ENCODE measurements at places on chromosomes 7 and 10.
A peak's percentile ranks its signal among the peaks of the same experiment; 100 is the strongest.

DNA sequence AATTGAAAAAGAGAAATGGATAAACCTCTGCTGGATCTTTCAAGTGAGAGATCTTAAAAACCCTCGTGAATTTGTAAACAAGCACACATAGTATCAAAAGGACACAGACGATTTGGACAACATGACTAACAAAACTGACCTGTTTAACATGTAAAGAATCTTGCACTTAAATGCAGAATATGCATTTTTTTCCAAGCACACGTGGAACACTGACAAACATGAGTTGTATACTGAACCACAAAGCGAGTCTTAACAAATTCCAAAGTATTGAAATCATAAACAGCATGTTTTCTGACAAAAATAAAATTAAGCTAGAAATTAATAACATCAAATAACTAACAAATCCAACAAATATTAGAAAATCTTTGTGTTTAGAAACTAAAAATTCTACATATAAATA is 65.0 kb upstream of the ZNF746 start:
- no peak for DNase-seq

- no peak for DNase-seq
Observed at GRCh38 chr10:61842755-61843497, 58.6 kb upstream of the ARID5B start.

DNA sequence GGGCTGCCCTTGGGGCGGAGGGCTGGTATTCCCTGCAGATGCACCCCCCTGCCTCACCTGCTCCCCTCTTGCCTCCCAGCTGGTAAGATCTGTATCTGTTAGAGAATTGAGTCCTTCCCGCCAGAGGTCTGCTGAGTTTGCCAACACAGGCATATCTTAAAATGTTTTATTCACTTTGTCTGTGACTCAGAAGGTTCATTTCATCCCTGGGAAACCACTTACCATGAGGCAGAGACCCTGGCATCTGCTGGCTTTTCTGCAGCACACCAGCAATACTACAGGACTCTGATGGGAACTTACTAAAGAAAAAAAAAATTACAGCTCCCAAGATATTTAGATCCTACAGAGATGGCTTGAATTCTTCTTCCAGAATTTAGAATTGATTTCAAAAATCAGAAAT is 131.3 kb downstream of the PLPP4 start:
- DNase-seq, result no peak

DNA sequence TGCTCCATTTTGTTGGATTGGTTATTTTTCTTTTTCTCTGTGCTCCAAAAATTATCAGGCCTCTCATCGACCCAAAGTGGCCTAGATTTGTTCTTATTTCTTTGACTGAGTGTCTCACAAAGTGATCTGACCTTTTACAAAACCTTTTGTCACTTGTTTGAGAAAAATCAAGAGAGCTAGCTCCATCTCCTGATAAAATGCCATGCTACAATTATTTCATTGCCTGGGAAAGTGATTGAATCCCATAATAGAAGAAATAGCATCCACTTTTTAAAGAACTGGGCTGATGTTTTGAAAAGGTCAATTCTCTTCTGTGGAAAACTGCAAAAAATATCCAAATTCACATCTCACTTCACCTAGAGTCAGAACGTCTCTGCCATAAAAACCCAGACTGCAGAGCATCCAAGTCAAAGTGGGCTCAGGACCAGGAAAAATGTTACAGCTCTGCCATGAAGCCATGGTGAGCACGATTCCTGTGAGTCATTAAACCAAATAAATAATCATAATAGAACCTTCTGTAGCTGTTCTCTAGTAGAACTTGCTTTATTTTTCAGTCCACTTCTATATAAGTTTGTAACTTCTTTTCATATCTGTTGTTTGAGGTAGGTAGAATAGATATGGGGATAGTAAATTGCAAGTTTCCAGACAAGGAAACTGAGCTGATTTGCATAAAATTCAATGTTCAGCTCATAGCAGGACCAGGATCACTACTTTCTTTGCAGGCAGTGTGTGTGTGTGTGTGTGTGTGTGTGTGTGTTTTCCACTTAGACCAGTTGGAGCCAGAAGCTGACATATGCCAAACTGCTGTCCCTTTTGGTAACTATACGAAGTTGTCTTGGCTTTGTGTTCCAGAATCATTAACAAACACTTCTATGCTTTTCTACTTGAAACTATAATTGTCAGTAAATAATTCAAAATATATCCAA is 632.5 kb upstream of the ANKRD30A start:
- no peak for DNase-seq

DNA sequence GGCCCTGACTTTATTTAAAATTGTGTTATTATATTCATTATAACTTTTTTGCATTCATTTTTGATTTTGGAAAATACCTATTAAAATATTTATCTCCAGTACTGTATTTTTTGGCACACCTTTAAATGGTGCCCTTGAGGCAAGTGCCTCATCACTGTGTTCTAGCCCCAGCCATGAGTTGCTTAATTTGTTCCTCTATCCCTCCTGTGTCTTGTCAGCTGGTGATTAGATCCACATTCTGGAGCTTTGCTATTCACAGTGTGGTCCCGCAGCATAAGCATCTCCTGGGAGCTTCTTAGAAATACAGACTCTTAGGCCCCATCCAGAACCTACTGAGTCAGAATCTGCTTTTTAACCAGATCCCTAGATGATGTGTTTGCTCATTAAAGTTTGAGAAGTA is 19.8 kb downstream of the AGK start:
- no peak for DNase-seq

DNA sequence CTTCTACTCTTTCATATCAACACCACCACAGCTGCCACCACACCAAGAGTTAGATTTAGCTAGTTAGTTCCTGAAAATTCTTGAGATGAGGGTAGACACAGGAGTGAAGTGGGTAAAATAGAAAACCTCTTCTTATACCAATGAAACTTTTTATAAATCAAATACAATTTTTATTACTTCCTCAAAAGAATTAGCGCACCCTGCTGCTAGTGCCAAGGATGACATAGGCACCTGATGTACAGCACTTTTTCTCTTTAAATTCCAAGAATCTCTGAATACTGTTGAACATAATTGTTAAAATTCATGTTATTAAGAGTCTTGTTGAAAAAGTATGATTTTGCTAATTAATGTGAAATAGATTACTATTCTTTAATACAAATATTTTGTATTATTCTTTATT is 11.4 kb downstream of the ZWINT start:
- no peak for DNase-seq

DNA sequence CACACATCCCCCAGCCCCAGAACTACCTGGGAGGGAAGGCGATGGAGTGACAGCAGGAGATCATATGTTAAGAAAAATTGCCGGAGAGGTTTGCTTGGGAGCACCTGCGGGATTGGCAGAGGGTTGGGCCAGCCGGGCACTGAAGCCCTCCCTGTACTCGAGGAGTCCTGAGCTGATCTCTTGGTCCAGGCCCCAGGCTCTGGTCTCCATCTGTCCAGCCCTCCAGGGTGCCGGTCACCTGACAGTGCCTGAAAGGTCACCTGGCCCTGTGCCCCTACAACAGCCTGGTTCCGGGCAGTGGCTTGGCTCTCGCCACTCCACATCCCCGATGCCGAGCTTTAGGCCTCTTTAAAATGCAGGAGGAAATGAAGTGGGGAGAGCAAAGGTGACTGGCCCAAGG is 47.3 kb upstream of the PCBD1 start:
- DNase-seq, result no peak

DNA sequence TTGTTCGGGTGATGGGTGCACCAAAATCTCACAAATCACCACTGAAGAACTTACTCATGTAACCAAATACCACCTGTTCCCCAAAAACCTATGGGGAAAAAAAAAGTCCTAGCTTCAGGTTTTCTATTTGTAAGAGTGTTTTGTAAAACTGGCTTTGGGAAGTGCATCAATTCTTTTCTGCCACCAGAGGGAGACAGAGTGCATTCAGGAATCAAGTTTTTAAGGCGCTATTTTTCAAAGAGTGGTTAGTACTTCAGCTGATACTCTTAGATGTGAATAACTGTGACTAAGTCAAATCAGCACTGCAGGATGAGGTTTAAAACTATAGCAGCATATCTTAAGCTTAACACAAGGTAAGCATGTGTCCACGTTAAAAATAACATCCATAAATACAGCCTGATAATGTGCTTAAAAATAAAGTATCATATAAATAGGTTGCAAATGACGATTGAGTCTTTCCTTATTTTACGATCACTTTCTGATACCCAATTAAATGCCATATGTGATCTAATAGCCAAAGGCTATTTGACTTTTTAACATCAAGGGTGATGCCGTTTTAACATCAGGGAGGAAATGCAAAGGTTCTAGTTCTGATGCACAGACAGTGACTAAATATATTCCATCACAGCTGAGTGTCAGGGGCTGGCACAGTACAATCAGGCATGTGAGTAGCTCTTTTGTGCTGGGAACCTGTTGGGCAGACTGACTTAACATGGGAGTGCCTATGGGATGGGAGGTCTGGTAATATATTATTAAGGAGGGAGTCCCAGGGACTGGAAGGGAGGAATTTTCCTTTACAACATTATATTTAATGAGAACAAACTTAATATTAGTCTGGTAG is 10.6 kb upstream of the LYZL2 start:
- DNase-seq, result peak; percentile 42

DNA sequence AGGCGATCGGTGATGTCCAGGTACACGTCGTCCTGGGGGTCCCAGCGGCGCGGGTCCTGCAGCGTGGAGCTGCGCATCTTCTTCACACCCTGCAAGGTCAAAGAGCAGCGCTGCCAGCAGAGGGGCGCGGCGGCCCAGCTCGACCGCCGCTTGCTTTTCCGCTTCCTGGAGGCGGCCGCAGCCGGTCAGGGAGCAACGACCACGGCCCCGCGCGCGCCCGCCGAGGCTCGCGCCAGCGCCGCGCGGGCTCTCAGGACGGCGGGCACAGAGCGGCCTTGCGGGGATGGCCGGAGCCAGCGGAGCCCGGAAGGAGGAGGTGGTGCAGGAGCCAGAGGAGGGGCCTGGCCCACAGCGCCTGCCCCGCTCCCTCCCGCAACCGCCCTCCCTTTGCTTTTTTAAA is 76.4 kb upstream of the CDC14C start:
- DNase-seq, result no peak

DNA sequence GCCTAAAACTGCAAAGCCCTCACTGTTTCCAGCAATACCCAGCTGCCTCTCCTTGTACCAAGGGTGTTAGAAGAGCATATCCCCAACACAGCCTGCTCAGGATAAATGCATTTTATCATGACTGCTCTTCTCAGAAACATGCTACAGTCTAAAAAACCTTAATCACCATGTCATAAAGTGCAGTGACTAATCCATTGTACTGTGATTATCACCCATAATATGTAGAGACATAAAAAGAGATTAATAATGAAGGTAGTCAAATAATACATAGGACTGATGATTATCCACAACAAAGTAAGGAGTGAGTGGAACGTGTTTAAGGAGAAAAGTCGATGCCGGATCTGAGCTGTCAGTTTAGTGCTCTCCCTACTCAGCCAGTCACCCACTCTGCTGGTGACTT is 12.2 kb upstream of the WDR11 start:
- DNase-seq, result no peak

All from kidney epithelial cell (primary cell).